Mesendoderm (in vitro differentiated cells): ENCODE measurements at places on chromosomes 4 and X.

DNA sequence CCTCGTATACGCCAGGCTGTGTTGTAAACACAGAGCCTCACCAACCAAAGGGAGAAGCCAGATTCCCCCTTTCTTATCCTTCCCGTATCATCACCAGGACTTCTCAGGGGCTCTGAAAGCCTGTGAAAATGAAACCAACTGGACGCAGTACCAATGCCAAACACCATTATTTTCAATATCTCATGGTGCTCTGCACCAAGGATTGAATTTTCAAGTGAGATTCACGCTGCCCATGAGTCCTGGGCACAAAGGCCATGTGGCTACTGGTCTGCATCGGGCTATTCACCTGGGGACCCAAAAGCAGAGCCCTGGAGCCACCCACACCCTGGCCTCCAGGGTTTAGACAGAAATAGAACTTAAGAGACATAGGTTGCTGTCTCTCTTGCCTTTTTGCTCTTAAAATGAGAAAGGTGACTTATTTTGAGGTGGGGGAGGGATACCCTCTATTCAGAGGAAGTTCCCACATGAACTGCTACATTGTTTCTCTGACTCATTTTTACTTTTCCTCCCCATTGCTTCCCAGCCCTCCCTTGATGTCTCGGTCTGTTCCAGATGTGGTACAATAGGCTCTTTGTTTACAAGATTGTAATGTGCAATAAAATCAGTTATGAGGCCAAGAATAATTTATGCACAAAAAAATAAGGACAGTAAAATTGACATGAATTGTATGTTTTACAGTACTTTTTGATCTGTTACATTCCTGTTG lies 55.4 kb downstream of the MAML3 start:
- no peak for DNase-seq

DNA sequence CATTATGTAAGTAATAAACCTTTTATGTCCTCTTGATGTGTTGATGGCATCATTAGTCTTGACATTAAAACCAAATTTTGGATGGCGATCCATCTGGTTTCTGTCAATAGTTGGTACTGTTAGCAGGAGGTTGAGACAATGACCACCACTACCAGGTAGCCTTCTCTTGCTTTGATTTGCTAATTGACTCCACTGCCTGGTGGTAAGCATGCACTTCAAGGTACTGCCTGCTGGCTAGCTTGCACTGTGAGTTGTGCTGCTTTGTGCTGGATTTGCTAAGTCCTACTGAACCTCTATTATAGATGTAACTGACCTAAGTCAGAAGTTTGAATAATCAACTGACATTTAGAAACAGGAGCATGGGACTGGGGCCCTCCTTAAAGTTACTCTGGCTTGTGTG lies 46.3 kb downstream of the ATP1B4 start:
- no peak for DNase-seq

DNA sequence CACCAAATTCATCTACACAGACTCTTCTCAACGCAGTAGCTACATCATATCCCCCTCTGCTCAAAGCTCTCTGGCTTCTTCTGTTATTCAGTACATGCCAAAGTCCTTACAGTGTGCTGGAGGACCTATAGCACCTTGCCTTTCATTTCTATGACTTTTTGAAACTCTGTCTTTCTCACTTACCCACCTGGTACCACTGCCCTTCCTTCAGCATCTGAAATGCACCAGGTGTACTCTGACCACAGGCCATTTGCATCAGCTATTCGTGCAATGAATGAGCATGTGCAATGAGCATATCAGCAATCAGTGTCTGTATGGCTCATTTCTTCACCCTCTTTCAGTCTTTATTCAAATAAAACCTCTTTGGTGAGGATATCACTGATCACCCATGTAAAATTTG lies 399.9 kb downstream of the RAB28 start:
- DNase-seq = no peak

DNA sequence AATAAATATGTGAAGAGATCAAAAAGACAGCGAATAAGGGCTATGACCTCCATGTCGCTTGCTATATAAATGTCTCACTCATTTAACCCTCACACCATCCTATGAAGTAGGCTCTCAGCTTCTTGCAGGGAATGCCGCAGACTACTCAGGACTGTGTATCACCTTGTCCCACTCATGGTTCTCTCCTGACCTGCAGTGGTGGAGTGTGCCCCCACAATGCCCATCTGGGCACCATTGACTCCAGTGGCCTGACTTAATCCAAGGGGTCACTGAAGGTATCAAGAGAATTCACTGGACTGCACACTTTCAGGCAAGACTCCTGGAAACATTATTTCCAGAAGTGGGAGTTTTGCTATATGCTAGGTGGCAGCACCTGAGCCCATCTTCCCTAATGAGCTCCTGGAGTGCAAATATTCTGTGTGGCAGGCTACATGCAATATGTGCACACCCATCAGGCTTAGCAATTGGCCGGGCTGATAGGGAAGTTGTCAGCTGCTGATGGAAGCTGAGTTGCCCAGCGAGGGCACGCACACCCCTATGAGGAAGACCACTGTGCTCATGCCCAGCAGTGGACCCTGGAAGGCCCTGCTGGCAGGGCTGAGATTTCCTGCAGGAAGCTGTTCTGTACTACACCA lies 8.2 kb upstream of the EFNB1 start:
- DNase-seq = no peak

- no peak for DNase-seq
Measured at GRCh38 chr4:3867403-3868100, 101.4 kb downstream of the ADRA2C start.
